ENCODE measurements at places on chromosomes 5 and 9. TPM values are rescaled to one million over a fixed set of nuclear protein-coding genes. Genes with fewer than 3 reads are reported as not detected.

The TRIM52 gene
- total RNA-seq, result 3.5 TPM

The UBE2QL1 gene
- not detected for total RNA-seq

The PPIC gene
- total RNA-seq, result 17.9 TPM

The CTXN3 gene
- total RNA-seq, result not detected

The CCDC183 gene
- not detected for total RNA-seq

The MVB12B gene
- 5.1 TPM for total RNA-seq

The PLPP6 gene
- total RNA-seq, result 7.6 TPM

The ECSCR gene
- total RNA-seq, result 67.7 TPM

The GALT gene
- 15.0 TPM for total RNA-seq

The MYMK gene
- not detected for total RNA-seq
